Activated CD8-positive, alpha-beta T cell treated with anti-CD3 and anti-CD28 coated beads, Interleukin-2, amount 10 ng/mL, durations not matched to agents 7 days and 5 days (primary cell): ENCODE measurements at places on chromosomes 3 and 15.

- DNase-seq: peak; percentile 32
Observed at GRCh38 chr3:18643281-18643680, 218.1 kb upstream of the SATB1 start.

- no peak for DNase-seq
Observed at GRCh38 chr3:186985661-186986364, 55.5 kb downstream of the ST6GAL1 start.

DNA sequence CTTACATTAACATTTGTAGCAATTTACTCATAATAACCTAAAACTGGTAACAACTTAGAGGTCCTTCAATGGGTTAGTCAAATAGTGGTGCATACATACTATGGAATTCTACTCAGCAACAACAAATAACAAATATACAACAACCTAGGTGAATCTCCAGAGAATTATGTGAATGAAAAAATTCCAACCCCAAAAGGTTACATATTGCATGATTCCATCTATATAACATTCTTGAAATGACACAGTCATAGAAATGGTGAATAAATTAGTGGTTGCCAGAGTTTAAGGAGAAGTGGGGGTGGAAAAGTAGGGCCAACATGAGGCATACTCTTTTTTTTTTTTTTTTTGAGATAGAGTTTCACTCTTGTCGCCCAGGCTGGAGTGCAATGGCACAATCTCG lies 12.7 kb upstream of the SNTN start:
- DNase-seq: no peak

DNA sequence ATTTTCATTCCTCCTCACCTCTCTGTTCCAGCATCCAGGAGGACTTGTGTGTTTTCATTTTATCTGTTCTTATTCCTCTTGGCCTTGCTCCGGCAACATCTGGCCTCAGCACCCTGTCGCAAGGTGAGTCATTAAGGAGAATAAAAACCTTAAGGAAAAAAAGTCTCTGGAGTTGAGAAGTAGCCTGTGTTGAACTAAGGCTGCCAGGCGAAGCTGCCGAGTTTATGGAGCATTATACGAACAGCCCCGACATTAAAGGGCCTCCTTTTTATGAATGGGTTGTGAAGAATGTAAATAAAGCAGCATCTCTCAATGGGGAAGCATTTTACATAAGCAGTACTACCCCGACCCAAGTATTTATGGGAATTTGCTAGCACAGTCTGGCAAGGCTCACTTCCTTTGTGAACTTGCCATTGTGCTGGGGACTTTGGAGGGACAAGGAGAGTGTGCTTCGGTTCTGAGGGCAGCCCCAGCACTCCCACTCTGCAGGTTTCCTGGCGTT lies 4.7 kb downstream of the BAHD1 start:
- no peak for DNase-seq

DNA sequence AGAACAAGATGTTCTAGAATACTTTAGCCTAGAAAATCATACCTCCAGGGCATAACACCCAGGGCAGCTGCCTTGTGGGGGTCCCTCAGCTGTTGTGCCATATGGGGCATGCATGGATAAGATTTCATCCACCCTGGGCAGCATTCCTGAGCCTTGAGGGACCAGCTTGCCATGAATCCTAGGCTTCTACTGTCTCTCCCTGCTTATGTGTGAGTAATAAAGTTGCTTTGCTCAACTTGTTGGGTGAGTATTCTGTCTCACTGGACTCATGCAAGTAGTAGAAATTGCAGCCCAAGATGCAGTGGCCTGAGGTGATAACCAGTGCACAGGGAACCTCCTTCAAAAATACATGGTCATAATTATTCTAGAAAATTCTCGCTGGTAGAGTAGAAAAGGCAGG lies 52.1 kb upstream of the EPHB1 start:
- DNase-seq: no peak

DNA sequence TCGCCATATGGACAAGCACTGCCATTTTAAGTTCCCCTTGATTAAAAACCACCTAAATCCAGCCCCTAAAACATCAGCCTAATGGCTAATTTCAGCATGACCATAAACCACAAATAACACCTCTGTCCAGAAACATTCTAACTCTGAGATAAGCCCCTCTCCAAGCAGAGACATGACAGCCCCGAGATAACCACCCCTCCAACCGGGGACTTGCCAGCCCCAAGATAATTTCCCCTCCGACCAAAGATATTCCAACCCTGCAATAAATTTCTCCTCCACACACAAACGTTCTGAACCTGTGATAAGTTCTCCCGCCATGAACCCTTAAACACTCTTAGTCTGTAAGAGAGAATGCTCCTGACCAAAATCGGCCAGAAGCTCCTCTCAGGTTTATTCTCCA lies 586.8 kb downstream of the EDEM1 start:
- no peak for DNase-seq

- DNase-seq: no peak
Observed at GRCh38 chr15:91335702-91336101, 235.6 kb downstream of the SV2B start.

DNA sequence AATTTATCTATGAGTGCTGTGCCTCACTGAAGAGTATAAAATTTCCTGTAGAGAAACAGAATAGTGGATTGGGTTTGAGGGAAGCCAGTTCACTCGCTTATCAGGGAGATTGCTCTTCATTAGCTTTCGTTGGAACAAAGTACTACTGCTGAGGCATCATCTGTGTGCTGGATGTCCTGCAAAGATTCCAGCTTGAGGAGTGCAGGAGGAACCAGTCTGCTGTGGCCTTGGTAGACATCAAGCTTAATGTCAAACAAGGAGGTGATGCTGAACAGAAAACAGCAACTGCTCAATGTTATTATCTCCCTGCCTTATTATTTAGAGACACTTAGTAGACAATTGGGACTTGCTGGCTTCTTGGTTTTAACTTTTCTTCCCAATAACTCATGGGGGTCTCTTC lies 297.5 kb upstream of the DPH6 start:
- DNase-seq: no peak

- no peak for DNase-seq
Observed at GRCh38 chr15:74817370-74817737, 4.7 kb downstream of the LMAN1L start.

DNA sequence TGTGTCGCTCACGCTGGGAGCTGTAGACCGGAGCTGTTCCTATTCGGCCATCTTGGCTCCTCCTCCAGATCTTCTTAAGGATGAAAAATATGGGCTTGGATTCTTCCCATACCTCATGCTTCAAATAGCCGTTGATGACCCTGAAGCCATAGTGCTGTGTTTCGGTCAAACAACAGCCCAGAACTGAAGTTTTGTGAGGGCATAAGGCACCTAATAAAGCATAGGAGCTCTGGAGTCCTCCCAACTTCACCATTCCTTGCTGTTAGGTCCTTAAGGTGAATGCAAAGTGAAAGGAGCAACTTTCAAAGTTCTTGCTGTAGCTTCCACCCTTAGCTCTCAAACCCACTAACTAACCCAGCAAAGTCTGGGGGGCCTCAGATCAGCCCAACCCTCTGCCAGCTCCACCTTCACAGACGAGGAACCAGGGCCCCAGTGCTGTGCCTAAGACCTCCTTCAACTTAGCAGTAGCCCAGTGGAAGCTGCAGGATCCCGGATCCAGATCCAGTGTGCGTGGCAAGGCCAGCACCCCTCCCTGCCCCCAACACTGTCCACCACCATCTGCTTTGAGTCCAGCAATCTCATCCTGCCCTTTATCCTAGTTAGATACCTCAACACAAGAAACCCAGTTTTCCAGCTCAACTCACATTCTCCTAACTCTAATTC lies at the start of gene GRK7:
Gene GRK7 (plus strand): TSS at position 321 of the 663 bp plus-strand sequence. CDS start 14,877 bp downstream, outside the sequence.
- no peak for DNase-seq

- peak; percentile 64 for DNase-seq
Observed at GRCh38 chr15:40493089-40493840, 22.5 kb downstream of the CHST14 start.

DNA sequence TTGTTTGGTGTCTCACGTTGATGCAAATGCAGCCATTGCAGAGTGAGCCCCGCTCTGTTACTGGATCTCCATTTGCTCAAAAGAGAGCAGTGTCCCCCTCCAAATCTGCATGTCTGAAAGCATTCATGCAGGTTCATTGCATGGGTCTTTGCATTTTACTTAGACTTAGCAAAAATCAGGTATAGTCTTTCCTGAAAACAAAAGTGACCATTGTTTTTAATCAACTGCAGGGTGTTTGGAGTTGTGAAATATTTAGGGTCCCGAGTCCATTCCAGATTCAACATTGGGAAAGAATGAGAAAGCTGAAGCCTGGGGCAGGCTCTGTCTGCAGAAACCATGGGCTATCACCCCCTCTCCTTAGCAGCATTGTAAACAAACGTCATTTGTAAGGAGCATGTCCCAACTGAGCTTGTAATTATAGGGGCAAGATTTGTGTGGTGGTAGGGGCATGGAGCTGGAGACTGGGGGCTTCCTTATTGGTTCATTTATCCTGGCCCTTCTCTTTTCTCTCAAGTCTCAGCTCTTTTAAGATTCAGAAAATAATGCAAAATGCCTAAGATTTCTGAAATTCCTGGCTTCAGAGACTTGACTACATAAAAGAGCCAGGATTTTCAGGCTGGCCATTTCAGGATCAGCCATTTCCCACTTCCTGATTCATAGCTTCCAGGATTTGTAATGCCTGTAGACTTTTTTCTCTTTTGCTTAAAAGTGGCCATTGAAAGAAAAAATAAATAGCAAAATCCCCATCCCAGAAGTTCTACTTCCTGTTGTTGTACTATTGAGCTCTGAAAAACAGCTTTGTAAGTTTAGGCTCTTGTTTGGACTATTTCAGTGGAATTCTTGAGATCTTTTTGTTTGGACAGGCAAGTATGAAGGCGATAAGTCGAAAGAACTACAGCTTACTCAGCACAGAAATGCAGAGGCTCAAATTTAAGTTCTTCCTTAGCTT lies 23.0 kb downstream of the IGF1R start:
- DNase-seq: no peak

- DNase-seq: no peak
Observed at GRCh38 chr15:44149224-44149623, 45.8 kb downstream of the FRMD5 start.

DNA sequence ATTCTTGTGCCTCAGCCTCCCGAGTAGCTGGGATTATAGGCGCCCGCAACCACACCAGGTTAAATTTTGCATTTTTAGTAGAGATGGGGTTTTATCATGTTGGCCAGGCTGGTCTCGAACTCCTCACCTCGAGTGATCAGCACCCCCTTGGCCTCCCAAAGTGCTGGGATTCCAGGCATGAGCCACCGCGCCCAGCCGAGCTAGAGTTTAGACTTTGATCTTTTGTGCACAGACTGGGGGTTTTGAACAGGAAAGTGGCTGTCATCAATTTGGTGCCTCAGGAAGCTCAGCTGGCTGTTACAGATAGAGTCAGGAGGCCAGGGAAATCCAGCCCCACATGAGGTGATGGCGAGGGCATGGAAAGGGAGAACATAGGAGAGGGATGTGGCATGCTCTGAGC lies 19.3 kb upstream of the IREB2 start:
- no peak for DNase-seq

DNA sequence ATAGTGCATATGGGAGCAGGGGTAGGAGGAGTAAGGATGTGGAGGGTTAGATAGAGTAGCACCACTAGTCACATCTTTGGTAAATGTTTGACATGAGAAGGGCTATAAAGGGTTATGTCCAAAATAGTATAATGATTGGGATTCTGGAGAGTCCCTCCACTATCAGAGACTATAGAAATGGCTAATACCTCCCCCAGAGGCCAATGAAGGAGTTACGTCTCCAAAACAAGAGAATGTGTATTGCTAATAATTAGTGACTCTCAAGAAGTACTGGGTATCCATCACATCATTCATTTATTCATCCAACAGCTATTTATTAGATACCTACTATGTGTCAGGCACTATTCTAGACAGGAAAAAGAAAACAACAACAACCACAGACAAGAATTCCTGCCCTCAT lies 203.7 kb upstream of the UMPS start:
- no peak for DNase-seq

- no peak for DNase-seq
Observed at GRCh38 chr3:142273501-142273900, 48.1 kb upstream of the GK5 start.

DNA sequence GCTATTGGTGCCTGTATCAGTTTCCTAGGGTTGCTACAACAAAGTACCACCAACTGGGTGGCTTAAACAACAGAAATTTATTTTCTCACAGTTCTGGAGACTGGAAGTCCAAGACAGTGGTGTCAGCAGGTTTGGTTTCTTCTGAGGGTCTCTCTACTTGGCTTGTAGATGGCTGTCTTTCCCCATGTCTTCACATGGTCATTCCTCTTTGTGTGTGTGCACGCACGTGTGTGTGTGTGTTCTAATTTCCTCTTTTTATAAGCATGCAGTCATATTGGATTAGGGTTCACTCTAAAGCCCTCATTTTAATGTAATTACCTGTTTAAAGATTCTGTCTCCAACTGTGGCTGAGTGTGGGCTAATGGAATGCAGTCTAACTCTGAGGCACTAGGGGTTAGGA lies 182.5 kb downstream of the SPATA16 start:
- no peak for DNase-seq

DNA sequence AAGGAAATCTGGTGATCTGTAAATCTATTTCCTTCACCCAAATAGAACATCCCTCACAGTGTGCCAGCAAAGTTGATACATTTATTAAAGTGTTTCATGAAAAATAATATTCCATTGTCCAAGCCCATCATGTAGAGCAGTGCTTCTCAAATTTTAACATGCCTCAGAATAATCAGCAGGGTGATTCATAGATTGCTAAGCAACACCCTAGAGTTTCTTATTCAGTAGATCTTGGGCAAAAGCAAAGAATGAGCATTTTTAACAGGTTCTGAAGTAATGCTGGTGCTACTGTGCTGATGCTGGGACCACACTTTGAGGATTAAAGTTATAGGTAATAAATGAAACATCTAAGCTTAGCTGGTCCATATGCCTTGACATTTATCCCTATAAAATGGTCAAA lies 210.5 kb downstream of the ZIC4 start:
- no peak for DNase-seq

DNA sequence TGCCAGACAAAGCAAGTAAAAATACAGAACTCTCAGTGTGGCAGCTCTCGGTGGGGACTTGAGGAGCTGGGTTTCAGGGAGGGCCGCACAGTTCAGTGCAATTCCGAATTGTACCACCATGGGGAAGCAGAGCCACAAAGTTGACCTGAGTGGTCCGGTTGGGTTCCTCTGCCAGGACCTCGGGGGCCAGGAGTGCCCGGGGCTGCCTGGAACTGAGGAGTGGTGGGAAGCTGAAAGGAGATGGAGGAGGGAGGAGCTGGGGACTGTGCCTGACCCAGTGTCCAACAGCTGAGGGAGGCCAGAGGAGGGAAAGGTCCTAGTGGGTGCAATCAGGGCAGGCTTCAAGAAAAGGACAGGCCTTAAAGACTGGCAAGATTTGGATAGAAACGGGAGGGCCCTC lies 32.2 kb upstream of the TRH start:
- peak; percentile 52 for DNase-seq

- no peak for DNase-seq
Observed at GRCh38 chr3:171115667-171116066, 89.1 kb upstream of the SLC2A2 start.
